ENCODE measurements at places on chromosomes 4 and X. TPM values are rescaled to one million over a fixed set of nuclear protein-coding genes. Genes with fewer than 3 reads are reported as not detected.

Gene NUP62CL
- 0.82 TPM for polyA plus RNA-seq

Gene GAB3
- polyA plus RNA-seq, result 15.5 TPM

Gene PAK3
- not detected for polyA plus RNA-seq

Gene DRP2
- polyA plus RNA-seq, result 0.04 TPM

Gene XPNPEP2
- polyA plus RNA-seq, result 0.14 TPM

Gene FTSJ1
- polyA plus RNA-seq, result 64.4 TPM

Gene GAGE12F
- not detected for polyA plus RNA-seq

Gene AREG
- 71.0 TPM for polyA plus RNA-seq

Gene USO1
- 22.9 TPM for polyA plus RNA-seq

Gene PPARGC1A
- not detected for polyA plus RNA-seq

Gene AMBN
- polyA plus RNA-seq, result not detected

Gene GNL3L
- polyA plus RNA-seq, result 15.5 TPM

Gene PDCL2
- not detected for polyA plus RNA-seq

Gene TDO2
- polyA plus RNA-seq, result not detected

Gene CITED1
- polyA plus RNA-seq, result not detected

Gene MAGEA1
- not detected for polyA plus RNA-seq

Gene IBSP
- not detected for polyA plus RNA-seq

Gene SLC25A14
- 13.1 TPM for polyA plus RNA-seq

Gene BLTP1
- polyA plus RNA-seq, result 30.0 TPM

Gene CABS1
- polyA plus RNA-seq, result not detected

Gene NKX3-2
- not detected for polyA plus RNA-seq

Gene NPY1R
- not detected for polyA plus RNA-seq

Gene UTP3
- 5.0 TPM for polyA plus RNA-seq

Gene PLP1
- not detected for polyA plus RNA-seq

Gene CT45A2
- polyA plus RNA-seq, result not detected

Gene COMMD8
- 5.1 TPM for polyA plus RNA-seq

Gene SMR3B
- polyA plus RNA-seq, result not detected

Gene SPIN2A
- 0.91 TPM for polyA plus RNA-seq

Gene ZNF711
- polyA plus RNA-seq, result 6.1 TPM

Gene AFM
- polyA plus RNA-seq, result not detected

Gene GABRA4
- polyA plus RNA-seq, result not detected

Gene SH3TC1
- 112 TPM for polyA plus RNA-seq

Gene HHIP
- polyA plus RNA-seq, result not detected

Gene RBMXL3
- not detected for polyA plus RNA-seq

Gene RPL39
- polyA plus RNA-seq, result 2,029 TPM

Gene ZNF674
- 0.97 TPM for polyA plus RNA-seq

Gene ARR3
- not detected for polyA plus RNA-seq

Gene TEX11
- polyA plus RNA-seq, result not detected

Gene PITX2
- not detected for polyA plus RNA-seq

Gene CT45A10
- polyA plus RNA-seq, result not detected

Gene VCX3A
- polyA plus RNA-seq, result not detected

Gene CD99L2
- 8.7 TPM for polyA plus RNA-seq

Gene SRPK3
- not detected for polyA plus RNA-seq

Gene ADRA2C
- not detected for polyA plus RNA-seq

Gene CTAG2
- not detected for polyA plus RNA-seq

Gene TRIM75
- polyA plus RNA-seq, result not detected

Gene BEX4
- 83.0 TPM for polyA plus RNA-seq

Gene MAOB
- not detected for polyA plus RNA-seq

Gene NXF2
- polyA plus RNA-seq, result not detected

Gene EXOC1L
- polyA plus RNA-seq, result not detected

Gene WDR17
- polyA plus RNA-seq, result 1.4 TPM

Gene ENPP6
- polyA plus RNA-seq, result 0.01 TPM
